ENCODE measurements at places on chromosomes 5 and 9.

DNA sequence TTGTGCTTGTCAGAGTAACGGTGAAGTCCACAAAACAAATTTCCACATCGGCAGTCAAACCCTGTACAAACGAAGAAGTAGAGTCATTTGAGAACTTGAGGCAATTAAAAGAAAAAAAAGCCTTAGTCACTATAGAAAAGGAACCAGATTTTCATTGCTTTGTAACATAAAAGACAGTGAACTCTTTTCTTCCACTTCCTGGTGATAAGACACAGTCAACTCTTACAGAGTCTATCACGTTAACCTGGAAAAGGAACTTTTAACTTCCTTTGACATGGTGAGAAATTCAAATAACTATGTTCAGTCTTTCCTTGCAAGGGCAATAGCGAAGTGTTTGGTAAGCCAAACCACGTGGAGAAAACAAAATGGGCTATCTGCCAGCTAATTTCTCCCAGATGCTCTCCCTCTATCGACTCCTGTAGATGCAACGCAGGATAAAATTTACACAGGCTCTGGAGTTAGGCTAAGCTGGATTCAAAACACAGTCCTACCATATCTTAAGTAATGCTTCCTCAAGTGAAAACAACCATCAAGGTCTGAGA, 8.9 kb downstream of the ZFAND5 start:
- no peak for DNase-seq

DNA sequence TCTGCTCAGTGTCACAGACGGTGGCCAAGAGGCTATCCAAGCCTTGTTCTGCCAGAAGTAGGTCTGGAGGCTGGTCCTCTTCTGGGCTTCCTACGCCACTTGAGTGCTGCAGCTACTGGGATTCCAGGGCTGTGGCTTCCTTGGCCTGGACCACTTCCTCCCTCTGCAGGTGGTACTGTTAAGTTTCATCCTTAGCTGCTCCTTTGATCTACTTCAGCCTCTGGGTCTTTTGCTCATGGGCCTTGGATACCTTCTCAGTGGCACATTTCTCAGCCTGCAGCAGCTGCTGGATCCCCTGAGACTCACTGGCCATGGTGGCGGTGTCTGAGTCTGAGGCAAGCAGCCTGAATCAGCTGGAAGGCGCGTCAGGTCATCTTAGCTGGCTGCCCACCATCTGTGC, 10.3 kb downstream of the CNOT8 start:
- no peak for DNase-seq

- no peak for DNase-seq
Measured at GRCh38 chr5:29240379-29240778, 1953.1 kb upstream of the CDH6 start.

DNA sequence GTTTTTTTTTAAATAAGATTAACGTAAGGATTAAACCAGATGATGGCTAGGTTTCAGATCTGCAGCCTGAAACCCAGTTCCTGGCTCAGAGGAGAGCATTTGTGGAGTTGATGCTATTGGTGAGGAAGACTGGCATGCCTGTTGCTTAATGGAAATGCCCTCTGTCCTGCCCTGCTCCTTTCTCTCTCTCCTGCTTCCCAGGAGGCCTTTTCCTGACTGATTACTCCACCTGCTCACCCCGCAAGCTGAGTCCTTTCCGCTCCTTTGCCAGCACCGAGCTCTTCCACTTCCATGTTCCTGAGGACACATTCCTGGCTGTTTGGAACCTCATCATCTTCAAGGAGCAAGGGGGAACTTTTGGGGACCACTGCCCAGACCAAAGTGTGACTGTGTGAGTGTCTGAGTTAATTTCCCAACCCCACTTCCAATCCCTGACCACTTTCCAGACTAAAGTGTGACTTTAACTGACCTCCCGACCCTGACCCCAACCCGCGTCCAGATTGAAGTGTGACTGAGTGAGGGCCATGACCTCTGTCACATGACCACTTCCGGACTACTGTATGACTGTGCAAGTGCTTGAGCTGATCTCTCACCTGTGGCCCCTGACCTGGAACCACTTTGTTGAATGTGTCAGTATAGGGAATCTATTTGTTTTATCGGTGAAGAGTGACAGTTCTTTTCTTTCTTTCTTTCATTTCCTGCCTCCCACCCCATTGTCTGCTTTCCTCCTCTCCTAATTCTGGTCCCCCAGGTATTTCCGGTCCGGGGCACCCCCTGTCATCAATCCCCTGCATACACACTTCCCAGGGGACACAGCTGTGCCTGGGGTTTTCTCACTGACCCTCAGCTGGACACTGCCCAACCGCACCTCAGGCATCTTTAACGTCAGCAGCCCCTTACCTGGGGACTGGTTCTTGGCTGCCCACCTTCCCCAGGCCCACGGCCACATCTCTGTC, 5.5 kb downstream of the TMEM8B start:
- DNase-seq, result no peak

- no peak for DNase-seq
Measured at GRCh38 chr9:81465468-81466011, 223.8 kb downstream of the TLE1 start.

DNA sequence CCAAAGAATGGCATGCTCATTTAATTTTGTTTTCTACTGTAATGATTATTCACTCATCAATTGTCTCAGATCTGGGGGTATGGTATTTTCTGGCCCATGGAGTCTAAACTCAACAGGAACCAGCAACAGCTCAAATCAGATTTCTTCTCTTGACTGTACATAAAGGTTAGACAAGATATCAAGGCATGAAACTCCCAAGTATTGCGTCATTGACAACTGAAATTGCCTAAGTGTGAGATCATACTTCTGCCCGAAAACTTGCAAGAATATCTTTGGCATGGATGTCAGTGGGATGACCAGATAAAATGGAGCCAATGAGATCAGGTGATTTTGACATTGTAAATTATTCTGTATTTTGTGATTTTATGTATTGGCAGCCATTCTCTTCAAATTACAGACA, 141.7 kb upstream of the STK32A start:
- no peak for DNase-seq

DNA sequence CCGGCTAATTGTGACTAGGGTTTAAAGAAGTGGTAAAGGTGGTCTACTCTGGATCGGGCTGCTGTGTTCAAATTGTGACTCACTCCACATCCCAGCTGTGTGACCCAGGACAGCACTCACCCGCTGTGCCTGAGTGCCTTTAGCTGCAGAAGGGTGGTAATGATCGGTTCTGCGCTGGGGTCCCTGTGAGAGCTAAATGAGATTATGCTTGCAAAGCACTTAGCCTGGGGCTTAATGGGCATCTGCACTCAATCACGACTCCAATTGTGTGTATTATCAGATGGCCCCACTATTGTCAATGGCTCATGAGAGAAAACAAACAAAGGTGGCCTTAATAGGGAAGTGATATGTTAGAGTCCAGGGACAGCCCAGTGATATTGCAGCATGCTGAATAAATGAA, 25.1 kb upstream of the TBC1D2 start:
- DNase-seq, result no peak

DNA sequence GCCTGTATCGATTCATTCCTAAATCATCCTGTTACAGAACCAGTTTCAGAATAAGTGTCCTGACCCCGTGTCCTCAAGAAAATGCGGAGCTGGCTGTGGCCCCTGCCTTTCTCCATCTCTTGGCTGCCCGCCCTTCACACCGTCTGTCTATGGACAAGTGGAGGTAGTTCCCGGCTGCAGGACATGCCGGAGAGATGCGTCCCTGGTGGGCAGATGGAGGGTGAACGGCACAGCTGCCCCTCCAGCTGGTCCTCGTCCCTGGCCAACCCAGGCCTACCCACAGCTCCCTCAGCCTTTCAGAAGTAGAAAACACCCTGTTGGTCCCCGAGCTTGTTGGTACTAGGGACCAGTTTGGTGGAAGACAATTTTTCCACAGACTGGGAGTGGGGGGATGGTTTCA, 14.8 kb upstream of the EXOC3 start:
- DNase-seq, result no peak

DNA sequence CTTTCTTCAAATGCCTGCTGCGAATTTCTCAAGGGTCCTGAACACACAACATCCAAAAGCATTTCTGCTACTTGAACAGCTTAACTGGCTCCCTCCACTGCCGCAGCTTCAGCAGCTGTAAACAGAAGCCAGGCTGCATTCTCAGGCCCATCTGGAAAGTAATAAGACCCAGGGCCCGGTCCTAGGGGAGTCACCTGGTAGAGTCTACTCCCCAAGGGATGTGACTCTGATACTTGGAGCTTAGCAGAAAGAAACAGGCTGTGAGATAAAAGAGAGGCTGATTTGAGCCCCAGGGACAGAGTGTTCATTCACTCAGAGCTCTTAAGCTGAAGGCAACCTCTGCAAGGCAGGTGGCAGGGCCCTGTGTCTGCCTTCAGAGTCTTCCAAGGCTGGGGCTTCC, 356.8 kb downstream of the SPOCK1 start:
- DNase-seq, result no peak

DNA sequence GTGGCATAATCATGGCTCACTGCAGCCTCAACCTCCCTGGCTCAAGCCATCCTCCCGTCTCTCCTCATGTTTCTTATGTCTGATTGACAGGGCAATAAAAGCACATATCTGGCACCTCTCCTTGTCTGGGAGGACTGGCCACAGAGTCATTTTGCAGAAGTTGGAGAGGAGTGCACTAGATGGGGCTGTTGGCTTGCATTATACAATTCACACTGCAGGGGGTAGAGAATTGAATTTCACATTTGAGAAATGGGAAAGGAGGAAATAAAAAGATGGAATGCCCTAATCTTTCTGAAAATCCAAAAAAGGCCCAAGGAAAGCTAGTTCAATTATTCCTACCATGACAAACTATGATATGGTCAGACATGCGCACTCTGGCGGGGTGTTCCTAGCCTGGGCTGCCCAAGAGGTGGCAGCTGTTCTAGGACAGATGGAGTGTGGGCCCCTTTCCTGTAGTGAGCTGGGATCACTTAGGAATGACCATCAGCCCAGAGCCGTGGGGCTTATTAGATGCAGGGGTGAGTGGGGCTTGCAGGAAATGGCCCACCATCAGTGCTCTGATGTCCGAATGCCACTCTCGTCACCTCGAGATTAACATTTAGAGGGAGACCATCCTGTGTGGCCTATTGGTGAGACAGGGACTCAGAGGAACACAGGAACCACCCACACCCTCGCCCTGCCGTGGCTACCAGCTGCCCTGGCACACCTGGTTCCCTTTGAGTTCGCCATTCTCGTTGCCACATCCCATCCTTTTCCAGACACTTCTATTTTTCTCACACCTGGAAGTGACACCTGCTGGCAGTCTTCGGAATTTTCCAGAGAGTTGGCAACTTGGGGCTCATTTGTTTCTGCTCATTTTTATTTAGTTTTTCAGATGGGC, 21.8 kb upstream of the ANKRD18A start:
- no peak for DNase-seq

DNA sequence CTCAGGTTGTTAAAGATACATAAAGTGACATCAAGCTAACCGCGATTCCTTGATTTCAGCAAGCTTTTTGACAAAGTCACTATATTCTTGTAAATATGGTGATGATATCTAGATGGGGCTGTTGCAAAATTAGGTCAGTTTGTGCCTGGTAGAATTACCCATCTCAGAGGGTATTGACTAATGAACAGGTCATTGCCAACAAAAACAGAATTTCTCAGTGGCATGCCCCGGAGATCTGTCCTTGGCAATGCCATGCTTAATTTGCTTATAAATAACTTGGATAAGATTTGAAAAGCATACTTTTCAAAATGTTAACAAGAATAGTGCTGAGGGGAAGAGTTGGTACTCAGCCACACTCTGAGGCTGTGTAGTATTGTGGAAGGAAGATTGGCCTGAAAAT, 783.3 kb upstream of the SEMA6A start:
- no peak for DNase-seq

GRCh38 chr5:158126442-158127405, 267.8 kb upstream of the CLINT1 start:
- no peak for DNase-seq

DNA sequence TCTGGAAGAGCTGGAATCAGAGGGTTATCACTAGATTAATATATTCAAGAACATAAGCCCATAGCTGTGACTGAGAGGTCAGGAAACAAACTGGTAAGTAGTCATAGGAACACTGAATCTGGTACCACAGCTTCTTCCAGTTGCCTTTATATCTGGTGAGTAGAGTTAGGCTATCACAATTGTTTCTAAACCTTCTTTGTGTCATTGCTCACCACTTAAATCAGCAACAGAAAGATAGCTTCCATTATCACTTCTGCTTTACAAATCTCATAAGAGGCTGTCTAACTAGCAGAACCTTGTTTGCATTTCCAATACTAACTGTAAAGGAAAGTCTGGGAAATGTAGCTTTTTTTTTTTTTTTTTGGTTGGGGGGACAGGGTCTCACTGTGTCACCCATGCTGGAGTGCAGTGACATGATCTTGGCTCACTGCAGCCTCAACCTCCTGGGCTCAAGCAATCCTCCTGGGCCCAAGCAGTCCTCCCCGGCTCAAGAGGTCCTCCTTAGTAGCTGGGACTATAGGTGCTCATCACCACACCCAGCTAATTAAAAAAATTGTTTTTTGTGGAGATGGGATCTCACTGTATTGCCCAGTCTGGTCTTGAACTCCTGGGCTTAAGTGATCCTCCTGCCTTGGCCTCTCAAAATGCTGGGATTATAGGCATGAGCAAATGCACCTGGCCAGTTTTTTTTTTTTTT, 22.0 kb downstream of the CDC42SE2 start:
- no peak for DNase-seq

DNA sequence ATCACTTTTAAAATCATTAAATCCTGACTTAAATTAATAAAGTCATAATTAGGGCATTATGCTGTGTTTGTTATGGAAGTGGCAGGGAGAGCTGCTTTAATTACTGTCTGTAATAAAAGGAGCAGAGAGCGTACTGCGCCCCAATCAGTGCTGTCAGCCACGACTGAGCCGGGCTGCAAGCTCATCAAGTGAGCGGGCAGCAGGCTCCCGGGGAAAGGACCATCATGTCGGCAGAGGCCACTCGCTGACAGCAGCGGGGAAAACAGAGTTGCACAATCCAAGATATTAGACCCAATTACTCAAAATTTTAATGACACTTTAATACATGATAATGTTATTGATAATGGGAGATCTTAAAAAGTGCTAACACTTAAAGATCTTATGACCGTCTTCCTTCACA, 181.6 kb downstream of the AP3B1 start:
- DNase-seq, result no peak

GRCh38 chr5:103218164-103218563, 40.4 kb upstream of the MACIR start:
- no peak for DNase-seq

- no peak for DNase-seq
Measured at GRCh38 chr5:60447488-60447920, 252.5 kb downstream of the DEPDC1B start.

DNA sequence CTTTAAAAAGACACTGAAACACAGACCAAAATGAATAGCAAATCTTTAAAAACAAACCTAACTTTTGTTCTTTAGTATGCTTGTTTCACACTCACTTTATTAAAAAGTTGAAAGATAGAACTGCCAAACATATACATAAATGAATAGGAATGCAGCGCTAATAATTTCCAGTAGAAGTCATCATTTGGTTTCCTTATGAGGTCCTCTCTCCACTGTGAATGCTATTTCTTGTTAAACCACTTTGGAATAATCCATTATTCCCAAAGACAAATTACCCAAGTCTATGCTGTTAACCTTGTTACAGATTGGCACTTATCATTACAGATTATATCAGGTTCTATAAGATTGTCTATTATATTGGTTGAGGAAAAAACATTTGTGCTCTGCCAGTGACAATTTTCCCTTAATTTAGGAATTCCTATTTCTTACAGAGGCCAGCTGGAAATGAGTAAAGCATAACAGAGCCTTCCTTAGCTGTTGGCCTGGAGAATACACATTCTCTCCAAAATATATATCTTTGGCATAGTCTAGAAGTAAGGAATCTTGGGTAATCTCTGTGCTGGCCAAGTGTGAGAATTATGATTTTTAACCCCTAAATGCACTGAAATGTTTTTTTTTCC, 29.3 kb upstream of the MINAR2 start:
- DNase-seq, result no peak

- no peak for DNase-seq
Measured at GRCh38 chr5:60611099-60611740, 88.7 kb downstream of the DEPDC1B start.
